A549 (cell line): ENCODE measurements at places on chromosomes 2 and 18. TPM values are rescaled to one million over a fixed set of nuclear protein-coding genes. Genes with fewer than 3 reads are reported as not detected.
A peak's percentile ranks its signal among the peaks of the same experiment; 100 is the strongest.

SOCS6 gene
- polyA plus RNA-seq = 29.8 to 36.5 TPM (median 31.2 TPM) in 3 replicates

DNA sequence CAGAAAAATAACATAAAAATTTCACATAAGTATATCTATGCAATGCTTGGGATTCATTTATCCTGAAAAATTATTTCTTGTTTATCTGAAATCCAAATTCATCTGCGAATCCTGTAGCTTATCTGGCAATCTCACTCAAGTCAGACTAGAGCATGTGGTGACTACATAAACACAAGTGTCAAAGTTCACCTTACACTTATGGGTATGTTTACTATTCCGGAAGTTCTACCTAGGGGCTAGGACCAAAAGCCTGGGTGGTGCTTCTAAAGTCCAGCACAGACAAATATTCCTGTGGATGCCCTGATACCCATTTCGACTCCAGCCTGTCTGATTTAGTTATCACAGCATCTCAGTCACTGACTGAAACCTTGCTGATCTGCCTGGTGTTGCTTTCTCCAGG lies 364.0 kb downstream of the METTL4 start:
- DNase-seq = no peak

GRCh38 chr2:186460465-186460864 lies 25.6 kb upstream of the ZC3H15 start:
- peak; percentile 26 for DNase-seq

- peak; percentile 66 for DNase-seq
Observed at GRCh38 chr2:179422037-179422643, 157.5 kb upstream of the SESTD1 start.

ZFP36L2 gene
- 14.5 to 18.2 TPM (median 17.3 TPM) in 3 replicates for polyA plus RNA-seq
